Osteocyte (in vitro differentiated cells): ENCODE measurements at places on chromosomes 12 and 14. TPM values are rescaled to one million over a fixed set of nuclear protein-coding genes. Genes with fewer than 3 reads are reported as not detected.
A peak's percentile ranks its signal among the peaks of the same experiment; 100 is the strongest.

DNA sequence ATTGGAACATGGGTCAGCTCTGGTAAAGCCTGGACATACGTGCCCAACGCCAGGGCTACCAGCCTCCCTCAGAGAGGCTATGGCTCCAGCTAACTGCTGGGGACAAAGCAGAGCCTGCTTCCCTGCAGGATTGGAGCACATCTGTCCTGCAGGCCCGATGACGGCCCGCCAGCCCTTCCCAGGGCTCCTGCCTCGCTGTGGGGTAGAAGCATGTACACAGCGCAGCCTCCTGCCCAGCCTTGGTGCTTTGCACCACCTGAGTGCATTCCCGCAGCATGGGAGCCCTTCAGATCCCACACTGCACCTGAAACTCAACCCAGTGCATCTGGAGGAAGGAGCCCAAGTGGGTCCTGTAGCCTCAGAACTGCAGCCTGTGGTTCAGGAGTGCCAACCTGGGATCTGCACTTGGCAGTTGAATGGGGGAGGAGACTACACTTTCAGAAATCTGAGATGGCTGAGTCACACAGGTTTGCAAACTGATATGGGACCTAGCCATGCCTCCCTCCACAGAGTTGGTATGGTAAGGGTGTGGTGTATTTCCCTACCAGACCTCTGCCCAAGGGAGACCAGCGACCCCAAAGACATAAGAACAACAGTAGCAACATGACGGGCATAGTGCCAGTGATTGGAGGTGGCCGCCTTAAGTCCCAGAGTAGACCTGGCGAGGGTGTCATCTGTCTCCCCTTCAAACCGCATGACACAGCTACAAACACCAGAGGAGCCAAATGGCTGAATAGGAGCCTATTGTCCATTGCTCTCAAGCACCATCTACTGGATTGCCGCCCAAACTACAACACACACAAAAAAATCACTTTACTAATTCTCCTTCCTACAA lies 273.9 kb upstream of the MIS18BP1 start:
- DNase-seq: peak; percentile 75

DNA sequence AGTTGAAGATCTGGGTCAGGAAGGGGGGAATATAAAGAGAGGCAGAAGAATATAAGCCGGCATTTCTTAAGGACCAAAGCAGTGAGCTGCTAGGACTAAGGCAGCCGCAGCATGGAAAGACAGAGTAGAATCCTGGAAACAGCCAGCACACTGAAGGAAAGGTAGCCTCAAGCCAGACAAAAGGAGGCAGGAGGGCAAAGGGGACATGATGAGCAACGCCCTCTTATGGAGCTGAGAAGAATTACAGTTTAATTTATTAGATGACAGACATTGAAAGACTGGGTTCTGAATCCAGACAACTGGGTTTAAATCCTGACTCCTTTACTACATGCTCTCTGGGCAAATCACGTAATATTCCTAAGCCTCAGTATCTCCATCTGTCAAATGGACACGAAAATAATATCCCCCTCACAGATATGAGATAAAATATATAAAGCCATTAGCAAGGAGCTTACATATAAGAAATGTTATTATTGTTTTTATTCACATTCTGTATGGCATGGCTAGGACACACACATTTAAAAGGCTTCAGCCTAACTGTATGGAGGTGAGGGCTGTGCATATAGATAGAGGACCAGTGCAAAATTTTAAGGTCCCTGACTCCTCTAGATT lies 8.1 kb upstream of the PCED1B start:
- no peak for DNase-seq

- DNase-seq: no peak
Measured at GRCh38 chr12:56296295-56296694, 3.8 kb downstream of the CS start.

The KRT73 gene
- not detected in 2 replicates for total RNA-seq

The TRPV4 gene
- 1.3 and 1.6 TPM in 2 replicates for total RNA-seq

The PMCH gene
- total RNA-seq: not detected in 2 replicates

The DEPDC4 gene
- 1.4 TPM in 2 replicates for total RNA-seq
